ENCODE measurements at places on chromosomes 1 and 21.

DNA sequence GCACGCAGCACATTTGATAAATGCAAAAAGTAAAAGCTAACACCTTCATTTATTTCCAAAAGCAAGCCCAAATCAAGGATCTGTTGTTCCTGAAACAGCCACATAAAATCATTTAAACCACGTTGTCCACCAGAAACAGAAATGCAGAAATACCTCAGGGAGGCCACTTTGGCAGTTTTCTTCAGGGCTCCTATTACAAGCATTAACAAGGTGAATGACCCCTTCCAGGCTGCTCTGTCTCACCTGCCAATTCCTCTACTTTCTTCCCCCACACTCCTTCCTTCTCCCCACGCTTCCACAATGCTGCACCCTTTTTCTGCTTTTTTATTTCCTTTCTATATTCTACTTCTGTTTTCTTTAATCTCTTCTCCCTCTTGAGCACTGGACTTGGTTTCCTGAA lies 55.0 kb upstream of the PTGFRN start:
- no peak for DNase-seq

DNA sequence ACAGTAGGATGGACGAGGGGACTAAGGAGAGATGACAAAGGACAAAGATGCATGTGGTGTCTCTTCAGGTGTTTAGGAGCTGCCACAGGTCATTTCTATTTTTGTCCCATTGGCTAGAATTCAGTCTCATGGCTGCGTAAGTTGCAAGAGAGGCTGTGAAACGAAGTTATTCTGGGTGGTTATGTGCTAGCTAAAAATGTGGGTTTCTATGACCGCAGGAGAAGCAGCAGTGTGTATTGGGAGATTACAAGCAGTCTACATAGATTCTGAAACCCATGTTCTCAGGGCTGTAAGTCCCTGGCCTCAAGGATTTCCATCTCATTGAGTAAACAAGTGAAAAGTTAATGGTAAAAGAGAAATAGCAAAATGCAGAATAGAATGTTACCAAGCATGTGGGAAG lies 110.7 kb downstream of the SPATA46 start:
- DNase-seq = no peak

GRCh38 chr1:92315766-92316599 lies 17.1 kb downstream of the RPAP2 start:
- DNase-seq = peak; percentile 64

GRCh38 chr21:8992731-8993174 lies 1528.6 kb upstream of the TPTE start:
- no peak for DNase-seq

DNA sequence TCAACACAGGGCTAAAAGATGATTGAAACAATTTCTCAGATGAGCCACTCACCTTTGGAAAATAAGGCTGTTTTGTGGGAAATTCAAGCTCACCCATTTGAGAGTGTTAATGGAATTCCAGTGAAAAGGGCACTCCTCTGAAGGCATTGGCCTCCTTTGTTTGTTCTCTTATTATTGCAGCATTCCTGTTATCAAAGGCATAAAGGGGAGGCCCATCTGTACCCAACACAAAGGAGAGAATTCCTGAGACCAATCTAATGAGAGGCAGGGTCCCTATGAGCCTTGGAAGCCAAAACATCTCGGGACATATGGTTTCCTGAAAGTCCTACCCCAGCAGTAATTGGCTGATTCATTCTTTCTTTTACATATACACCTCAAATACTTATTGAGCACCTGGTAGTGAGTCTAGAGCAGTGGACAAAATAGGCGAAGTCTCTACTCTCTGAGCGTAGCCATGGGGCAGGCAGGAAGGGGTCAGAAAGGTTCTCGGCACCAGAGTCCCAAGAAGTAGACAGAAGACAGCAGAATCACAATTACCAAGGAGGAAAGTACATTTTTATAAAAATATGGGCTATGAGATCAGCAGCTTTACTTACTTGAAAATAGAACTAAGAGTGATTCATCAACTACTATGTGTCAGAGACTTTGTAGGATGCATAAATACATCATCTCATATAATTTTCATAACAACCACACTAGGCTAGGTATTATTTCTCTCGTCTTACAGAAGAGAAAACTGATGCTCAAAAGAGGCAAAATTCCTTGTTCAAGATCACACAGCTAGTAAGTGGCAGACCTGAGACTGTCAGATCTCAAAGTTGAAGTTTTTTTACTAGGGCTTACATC lies 218.7 kb downstream of the DAB1 start:
- DNase-seq = no peak

GRCh38 chr1:234369784-234370183 lies 3.5 kb upstream of the COA6 start:
- no peak for DNase-seq

- no peak for DNase-seq
These were observed 215.0 kb downstream of the DAB1 start for GRCh38 chr1:57208741-57209302.

DNA sequence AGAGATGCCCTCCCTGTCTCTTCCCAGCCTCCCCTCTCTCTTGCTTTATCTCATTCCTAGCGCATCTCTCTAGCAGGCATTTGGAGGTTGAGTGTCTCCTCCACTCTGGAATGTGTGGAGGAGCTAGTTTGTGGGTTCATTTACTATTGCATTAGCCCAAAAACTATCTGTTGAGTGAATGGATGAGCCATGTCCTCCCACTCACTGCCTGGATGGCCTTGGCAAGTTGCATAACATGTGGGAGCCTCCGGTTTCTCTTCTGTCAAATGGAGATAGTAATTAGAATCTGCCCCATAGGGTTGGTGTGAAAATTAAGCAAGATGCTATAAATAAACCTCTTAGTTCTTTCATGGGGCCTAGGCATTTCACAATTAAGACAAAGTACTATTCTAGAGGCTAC lies 181.8 kb downstream of the KAZN start:
- DNase-seq = no peak

DNA sequence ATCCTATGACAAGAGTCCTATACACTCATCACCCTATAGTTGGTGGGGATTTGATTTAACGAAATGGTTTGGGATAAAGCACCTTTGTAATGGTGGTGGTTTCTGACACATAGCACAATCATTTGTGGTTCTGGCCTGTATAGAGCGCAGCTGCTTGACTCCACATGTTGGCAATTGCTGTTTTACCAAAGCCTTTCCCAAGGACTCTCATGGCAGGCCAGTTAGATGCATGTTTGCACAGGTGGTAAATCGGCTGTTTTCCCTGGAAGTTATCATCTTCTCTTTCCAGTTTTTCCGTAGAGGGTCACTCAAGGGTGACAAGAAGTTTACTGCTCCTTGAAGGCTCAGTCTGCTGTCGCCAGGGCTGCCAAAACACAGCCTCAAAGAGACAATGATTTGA lies 17.1 kb upstream of the XPR1 start:
- DNase-seq = no peak

GRCh38 chr1:157399343-157399983 lies 152.9 kb downstream of the FCRL5 start:
- no peak for DNase-seq

- no peak for DNase-seq
These were observed 53.4 kb downstream of the RPS6KA1 start for GRCh38 chr1:26582836-26583460.

DNA sequence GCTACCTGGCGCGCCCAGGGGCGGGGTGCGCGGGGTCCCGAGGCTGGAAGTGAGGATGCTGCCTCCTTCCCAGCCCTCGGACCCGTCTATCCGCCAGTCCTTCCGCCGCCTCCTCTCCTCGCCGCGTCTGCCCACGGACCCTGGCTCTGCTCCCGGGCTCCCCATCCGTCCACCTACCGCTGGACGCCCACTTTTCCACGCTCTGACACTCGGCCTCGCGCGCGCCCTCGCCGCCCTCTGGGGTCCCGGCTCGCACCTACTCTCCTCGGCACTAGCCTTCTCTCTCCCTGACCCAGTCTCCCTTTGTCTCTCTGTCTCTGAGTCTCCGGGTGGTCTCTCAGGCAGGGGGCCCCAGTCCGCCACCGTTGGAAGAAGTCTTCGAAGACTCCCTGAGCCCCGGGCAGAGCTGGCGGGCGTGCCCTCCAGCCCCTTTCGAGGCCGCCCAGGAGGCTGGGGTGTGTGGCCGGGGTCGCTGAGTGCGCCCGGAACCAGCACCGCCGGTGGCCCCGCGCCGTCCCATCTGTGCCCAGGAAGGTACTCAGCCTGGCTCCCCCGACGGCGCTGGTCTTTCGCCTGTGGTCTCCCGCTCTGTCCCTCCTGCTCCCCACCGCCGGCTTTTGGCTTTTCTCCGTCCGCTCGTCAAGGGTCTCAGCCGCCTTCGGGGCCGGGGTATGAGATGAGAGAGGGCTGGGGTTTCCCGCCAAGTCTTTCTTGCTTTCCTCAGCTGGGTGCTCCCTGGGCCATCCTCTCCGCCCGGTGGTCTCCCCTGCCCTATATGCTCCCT lies 610 bp downstream of the DRAXIN start:
- no peak for DNase-seq

GRCh38 chr1:177411381-177411780 lies 240.6 kb downstream of the BRINP2 start:
- DNase-seq = no peak

DNA sequence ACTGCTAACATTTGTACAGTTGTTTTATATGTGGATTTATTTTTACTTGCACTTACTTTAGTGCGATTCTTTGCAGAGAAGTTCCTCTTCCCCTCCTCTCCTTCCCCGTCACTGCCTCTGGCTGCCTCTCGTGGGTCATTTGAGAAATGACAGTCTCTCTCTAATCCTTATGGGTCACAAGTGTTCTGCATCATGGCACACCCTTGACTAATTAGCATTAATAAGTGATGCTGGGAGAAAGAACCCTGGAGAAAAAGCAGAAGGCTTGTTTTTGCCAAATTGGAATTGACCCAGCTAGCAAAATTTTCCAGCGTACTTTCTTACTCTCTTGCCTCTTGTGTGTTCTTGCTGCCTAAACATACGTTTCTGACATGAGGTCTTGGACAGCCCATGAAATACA lies 301.2 kb downstream of the DUSP10 start:
- no peak for DNase-seq

DNA sequence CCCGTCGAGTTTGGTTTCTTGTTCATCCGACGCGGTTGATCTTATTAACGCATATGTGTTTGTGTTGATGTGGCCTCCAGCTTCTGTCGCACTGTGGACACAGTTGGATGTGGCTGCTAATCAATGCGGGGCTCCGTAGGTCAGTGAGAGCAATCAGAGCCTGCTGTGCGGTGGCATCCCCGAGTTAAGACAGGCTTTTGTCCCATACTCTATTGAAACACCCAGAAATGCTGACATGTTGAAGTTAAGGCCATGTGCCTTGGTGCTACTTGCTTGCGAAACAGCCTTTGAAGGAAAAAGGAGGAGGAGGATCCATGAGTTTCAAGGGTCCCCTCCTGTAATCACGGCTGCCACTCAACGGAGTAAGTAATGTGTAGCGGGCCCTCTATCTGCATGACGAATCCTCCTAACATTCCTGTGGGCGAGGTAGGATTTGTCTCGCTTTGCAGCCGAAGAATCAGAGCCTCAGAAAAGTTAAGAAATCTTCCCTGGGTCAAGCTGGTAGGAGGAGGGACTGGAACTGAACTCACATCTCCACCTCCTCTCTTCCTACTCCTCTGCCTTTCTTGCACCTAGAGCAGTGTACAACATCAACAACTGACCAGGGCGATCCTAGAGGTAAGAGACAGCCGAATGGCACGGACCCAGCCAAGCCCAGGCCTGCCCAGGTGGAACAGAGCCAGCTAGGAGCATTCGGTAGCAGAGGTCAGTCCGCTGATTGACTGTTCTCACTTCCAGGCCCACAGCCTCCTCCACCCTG lies 19.5 kb downstream of the PDE9A start:
- no peak for DNase-seq

- no peak for DNase-seq
These were observed 41.5 kb downstream of the NCAM2 start for GRCh38 chr21:21039624-21040170.

GRCh38 chr1:186325239-186325638 lies 49.8 kb downstream of the TPR start:
- peak; percentile 30 for DNase-seq

DNA sequence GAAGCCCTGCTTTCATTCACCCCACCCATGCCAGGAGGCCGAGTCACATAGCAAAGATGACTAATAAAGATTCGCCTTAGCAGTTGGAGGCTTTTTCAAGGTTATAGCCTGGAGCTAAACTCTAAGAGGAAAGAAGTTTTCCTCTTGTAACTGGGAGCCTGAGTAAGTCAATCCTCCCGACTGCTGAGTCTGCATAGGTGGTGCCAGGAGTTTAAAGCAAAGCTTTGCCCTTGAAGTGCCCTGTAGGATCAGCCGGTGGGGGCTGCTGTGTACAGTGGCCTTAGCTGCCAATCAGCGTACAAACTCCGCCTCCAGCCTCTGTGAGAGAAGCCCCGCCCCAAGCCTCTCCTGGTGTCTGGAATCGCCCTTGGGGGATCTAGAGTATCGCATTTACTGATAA lies 147.5 kb upstream of the SPATA6 start:
- DNase-seq = no peak

- no peak for DNase-seq
These were observed 200.9 kb downstream of the TM2D1 start for GRCh38 chr1:61523893-61524605.

- DNase-seq = no peak
These were observed 2.6 kb downstream of the CTSE start for GRCh38 chr1:206021008-206021625.

- no peak for DNase-seq
These were observed 373.9 kb downstream of the VAV3 start for GRCh38 chr1:107590900-107591622.

GRCh38 chr1:27856561-27857343 lies 15.6 kb upstream of the THEMIS2 start:
- DNase-seq = no peak

DNA sequence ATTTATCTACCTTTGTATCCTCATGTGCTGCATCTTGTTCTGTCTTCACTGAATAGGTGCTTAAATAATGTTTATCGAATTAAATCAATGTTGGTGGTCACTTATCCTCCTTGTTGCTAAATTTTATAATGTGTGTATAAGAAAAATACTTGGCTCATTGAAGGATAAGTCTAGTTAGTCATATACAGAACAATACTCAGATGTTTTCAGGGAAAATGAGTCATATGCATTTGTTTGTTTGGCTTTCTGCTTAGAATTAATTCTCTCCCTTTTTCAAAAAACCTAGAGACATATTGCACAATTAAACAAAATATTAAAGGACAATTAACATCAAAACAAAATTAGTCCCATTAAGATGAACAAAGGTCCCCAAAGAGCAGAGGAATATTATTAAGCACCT lies 89.0 kb downstream of the UBE2U start:
- DNase-seq = no peak

- no peak for DNase-seq
These were observed 17.4 kb downstream of the TNFRSF1B start for GRCh38 chr1:12184008-12184681.

- no peak for DNase-seq
These were observed 79.3 kb upstream of the DSCAM start for GRCh38 chr21:40926238-40926637.

- no peak for DNase-seq
These were observed 343.0 kb downstream of the AMY1C start for GRCh38 chr1:104092698-104093097.

- no peak for DNase-seq
These were observed 191.9 kb downstream of the RRAGC start for GRCh38 chr1:38667626-38668025.

- peak; percentile 48 for DNase-seq
These were observed 9.2 kb upstream of the TTC22 start for GRCh38 chr1:54810153-54810942.

- DNase-seq = no peak
These were observed 43.7 kb downstream of the ADARB1 start for GRCh38 chr21:45118099-45118498.

GRCh38 chr1:216531263-216532239 lies 108.3 kb upstream of the USH2A start:
- DNase-seq = no peak
